ENCODE measurements at places on chromosomes 3 and 15.

DNA sequence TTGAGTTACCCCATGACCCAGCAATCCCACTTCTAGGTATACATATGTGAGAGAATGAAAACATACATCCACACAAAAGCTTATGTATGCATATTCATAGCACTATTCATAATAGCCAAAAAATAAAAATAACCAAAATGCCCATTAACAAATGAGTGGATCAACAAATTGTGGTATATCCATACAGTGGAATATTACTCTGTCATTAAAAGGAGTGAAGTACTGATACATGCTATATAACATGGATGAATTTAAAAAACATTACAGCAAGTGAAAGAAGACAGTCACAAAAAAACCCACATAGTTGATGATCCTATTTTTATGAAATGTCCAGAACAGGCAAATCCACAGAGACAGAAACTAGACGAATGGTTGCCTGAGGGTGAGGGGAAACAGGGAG is 5.2 kb downstream of the C3orf20 start:
- DNase-seq, result no peak

- DNase-seq, result no peak
These were observed 178.0 kb downstream of the TPRG1 start for GRCh38 chr3:189349772-189350171.

- DNase-seq, result no peak
These were observed 1202.7 kb downstream of the OTOL1 start for GRCh38 chr3:162699291-162699690.

- DNase-seq, result no peak
These were observed 52.5 kb upstream of the CORO2B start for GRCh38 chr15:68526269-68526668.

- DNase-seq, result no peak
These were observed 29.4 kb upstream of the AP4E1 start for GRCh38 chr15:50879016-50879617.

DNA sequence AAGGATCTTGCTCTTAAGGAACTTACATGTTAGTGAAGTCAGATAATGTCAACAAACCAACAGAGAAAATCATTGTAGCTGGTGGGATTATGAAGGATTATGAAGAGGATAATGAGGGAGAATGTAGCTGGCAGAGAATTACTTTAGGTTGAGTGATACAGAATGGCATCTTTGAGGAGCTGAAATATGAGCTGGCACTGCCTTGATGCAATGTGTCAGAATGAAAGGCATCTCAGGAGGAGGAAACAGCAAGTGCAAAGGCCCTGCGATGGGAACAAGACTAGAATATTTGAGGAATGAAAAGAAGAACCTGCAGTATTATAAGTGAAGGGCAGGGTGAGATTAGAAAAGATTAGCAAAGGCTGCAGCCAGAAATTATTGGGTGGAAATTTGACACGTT is 237.2 kb upstream of the ADAMTS9 start:
- no peak for DNase-seq

GRCh38 chr3:195544634-195545033 is 1.5 kb upstream of the PPP1R2 start:
- no peak for DNase-seq

GRCh38 chr3:54556630-54557029 is 371.2 kb downstream of the LRTM1 start:
- DNase-seq, result no peak
